ENCODE measurements at places on chromosomes 5 and 9.

- no peak for DNase-seq
These were observed 246.3 kb downstream of the COX7C start for GRCh38 chr5:86864051-86864450.

DNA sequence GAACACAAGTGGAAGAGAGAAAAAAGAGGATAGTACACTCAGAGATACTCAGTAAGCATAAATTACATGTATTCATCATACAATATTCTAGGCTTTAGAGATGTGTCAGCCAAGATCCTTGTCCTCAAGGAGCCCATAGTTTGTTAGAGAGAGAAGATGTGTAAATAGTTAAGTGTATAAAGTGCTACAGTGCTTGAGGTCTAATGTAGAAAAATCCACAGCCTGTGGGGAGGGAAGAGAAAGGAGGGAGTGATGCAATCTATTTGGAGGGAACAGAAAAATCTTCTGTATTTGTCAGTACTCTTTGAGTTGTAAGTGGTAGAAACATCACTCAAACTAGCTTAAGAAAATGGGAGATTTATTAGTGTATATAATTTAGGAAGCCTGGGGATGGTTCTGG, 81.9 kb downstream of the PALM2AKAP2 start:
- no peak for DNase-seq

DNA sequence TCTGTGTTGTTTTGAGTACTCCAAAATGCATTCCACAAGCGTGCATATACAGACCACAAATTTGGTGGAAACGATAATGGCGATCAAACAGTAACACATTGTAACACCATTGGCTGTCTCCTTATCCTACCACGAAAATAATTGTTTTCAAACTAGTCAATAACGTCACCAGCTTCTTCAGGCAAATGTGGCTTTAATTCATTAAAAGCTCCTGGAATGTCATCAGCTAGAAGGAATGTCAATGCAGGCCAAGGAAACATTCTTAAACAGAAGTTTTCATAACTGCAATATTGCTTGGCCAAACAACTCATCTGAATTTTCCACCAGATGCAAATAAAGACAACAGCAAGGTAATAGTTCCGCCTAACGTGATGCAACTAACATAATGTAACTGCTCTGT, 71.6 kb upstream of the XPA start:
- DNase-seq: no peak

DNA sequence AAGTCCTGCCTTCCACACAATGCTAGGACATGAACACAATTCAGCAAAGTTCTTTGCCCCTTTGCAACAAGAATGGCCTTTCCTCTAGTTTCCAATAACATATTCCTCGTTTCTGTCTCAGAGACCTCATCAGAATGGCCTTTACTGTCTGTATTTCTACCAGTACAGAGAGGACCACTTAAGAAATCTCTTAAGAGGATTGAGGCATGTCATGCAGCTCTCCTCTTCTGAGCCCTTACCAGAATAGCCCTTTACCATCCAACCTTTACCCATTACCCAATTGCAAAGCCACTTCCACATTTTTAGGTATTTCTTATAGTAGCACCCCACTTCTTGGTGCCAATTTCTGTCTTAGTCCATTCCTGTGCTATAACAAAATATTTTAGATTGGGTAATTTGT, 20.3 kb downstream of the TNPO1 start:
- DNase-seq: no peak

DNA sequence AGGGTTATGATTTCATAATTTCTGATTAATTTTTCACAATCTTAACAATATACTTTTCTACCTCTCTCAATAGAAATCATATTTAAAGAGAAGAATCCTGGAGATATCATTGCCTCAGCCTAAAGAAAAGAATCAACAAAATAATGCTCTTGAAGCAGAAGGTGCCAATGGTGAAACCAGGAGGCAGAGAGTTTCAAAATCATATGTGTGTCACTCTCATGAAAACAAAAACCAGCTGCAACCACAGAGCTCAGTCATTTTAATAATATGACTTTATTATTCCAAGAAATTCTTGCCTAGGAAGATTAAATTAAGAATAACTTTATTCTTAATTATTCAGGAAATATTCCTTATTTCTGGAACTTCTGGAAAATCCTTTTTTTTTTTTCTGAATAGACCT, 266.8 kb upstream of the ACTBL2 start:
- no peak for DNase-seq

DNA sequence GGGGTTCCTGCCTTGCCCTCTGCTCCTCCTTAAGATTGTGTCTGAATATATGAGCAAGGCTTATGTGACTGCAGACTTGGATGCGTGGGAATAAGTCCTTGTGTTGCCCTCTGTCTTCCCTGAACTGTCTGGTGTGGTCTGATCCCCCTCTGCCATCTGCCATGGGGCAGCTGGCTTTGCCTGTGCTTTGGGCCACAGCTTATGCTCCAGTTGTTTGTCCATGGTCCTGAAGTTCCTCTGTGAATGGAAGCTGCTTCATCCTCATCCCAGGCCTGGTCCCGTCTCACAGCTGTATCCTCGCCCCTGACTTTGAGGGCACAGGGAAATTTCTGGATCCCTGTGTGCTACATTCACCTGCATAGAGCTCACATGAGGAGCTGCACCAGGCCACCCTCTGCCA, 14.7 kb downstream of the IL31RA start:
- DNase-seq: no peak

DNA sequence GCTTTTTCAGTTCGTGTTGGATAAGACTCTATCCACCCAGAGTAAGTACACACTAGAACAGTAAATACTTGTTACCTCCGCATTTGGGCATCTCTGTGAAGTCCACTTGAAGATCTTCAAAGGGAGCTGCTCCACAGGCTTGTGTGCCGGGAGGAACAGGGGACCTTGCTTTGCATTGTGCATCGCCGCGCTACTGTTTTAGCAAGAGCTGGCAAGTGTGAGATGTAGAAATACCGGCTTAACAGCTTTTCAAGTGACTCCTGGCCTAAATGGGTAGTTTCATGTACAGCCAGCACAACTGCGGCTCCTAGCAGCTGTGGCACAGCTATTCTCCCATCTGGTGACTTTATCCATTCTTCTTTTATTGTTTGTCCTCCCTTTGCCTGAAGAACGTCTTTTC, 8.4 kb upstream of the ZNF354C start:
- DNase-seq: no peak

DNA sequence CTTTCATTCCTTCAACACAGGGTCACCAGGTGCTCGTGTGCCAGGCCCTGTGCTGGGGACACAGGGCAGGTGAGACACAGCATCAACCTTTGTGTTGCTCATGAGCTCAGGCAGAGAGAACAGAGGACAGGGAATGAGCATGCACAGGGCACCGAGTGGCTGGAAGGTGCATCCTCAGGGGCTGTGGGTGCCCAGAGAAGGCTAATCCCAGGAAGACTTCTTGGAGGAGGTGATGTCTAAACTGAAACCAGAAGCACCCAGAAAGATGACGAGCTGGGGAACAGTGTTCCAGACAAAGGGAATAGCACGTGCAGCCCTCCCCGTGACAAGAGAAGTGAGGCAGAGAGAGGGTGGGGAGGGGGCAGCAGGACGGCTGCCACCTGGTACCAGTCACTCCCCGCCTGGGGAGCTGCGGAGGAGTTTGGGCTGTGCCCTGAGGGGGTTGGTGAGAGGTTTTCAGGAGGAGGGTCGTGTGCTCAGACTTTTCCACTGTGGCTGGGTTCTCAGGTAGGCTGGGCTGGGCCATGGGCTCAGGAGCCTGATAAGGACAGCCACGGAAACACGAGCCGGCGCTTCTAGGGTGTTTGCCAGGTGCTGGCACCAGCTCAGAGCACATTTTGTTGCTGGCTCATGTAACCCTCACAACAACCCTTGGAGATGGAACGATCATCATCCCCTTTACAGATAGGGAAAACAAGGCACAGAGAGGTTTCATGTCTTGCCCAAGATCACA, 46.0 kb downstream of the HMCN2 start:
- no peak for DNase-seq

DNA sequence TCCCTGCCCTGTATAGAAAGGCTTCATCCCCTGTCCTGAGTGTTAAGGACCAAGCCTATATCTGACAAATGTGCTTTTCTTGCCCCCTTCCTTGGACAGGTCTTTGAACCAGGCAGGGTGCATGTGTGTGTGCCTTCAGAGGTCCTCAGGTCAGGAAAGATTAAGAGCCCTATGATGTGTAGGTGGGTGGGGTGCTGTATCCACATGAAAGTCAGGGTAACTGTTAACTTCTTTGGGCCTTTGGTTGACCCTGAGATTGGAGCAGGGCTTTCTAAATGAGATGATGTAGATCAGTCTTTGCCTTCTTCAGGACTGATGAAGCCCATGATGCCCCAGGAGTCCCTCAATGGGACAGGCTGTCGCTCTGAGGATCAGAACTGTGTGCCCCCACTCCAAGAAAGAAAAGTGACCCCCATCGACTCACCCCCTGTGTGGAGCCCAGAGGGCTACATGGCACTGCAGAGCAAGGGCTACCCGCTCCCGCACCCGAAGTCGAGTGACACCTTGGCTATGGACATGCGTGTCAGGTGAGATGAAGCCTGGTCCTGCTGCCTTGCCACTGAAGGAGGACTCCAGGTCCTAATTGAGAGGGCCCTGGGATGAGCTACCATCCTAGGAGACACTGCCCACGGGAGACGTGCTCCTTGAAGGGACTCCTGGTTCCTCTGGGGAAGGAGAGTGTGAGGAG, 29.4 kb upstream of the POMT1 start:
- peak; percentile 52 for DNase-seq

GRCh38 chr5:137395011-137395755, 103.9 kb downstream of the SPOCK1 start:
- DNase-seq: no peak

DNA sequence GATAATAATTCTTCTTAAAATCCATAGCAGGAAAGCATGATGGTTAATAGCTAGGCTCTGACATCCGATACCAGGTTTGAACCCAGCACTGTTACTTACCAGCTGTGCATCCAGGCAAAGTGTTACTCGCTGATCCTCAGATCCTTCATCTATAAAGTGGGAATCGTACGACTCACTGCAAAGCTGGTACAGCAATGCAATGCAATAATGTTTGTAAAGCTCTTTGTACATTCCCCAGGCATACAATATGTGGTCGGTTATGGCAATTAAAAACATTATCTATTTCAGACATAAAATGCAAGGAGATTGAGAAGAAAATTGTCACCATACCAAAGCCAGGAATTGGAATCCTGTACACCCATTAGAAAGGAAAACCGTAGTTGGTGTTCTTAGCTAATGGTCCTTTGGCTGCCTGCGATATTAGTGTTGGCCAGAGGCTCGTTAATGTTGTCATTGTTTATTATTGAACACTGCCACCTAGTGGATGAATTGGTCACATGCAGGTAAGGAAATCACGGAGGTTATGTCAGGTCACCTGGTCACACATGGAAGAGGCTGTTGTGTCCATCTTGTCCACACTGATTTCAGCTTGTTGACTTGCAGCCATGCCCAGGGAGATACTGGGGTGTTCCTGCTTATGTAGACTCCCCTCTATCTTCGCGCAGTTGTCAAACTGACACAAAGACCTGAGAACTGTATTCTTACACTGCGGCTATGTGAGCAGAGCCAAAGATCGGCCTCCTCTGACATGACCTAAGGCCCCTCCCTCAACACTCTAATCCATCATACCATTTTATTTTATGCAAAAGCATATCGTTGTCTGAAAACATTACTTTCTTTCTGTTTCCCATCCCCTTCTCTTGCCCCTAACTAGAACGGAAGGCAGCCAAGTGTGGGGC, 87.5 kb upstream of the PPP2R2B start:
- DNase-seq: no peak

DNA sequence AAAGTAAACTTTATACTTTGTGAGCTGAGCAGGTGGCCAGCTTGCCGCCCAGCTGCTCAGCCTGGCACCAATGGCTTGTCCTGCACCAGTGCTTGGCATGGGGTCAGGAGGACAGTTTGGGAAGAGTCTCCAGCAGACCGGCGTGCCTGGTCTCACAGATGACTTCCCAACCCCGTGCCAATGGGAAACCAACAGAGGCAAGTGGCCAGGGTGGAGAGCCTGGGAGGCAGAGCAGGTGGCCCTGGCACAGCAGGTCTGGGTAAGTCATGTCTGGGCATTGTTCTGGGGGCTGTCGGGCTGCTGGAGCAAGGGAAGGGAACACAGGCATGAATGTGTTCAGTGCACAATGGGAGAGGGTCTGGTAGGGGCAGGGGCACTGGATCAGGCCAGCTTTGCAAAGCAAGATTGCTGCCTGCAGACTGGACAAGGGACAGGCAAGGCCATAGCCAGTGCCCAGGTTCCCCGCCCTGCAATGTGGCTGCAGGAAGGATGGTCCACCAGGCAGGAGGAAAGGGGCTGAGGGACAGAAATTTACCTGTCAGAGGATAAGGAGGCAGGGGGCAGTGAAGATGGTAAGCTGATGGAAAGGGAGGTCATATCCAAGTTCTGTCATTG, 76.2 kb upstream of the ALDH1B1 start:
- peak; percentile 63 for DNase-seq

DNA sequence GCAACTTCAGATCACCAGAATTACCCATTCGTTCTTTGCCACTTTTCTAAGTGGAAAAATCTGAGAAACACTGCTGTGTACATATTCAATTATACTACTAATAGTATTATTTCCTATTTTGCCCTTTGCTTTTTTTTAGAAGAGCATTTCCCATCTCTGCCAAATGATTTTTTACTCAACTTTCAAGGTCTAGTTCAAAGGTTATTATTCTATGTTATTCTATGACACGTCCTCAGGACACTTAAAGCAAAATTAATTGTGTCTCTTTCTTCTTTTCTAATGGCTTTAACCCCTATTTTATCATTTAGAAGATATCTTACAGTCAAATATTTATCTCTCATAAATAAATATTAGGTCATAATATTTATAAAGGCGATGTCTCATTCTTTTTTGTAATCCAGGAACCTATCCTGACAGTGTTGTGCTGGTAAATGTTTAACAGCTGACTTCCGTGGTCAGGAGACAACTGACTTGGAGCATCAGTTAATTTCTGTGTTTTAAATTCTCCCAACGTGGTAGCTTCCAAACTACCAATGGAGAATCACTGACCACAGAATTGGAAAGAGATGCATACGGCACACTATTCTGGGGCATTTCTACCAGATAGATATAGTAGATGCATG, 375.2 kb downstream of the ARRDC3 start:
- no peak for DNase-seq

GRCh38 chr9:115972843-115973595, 180.6 kb upstream of the PAPPA start:
- DNase-seq: no peak

DNA sequence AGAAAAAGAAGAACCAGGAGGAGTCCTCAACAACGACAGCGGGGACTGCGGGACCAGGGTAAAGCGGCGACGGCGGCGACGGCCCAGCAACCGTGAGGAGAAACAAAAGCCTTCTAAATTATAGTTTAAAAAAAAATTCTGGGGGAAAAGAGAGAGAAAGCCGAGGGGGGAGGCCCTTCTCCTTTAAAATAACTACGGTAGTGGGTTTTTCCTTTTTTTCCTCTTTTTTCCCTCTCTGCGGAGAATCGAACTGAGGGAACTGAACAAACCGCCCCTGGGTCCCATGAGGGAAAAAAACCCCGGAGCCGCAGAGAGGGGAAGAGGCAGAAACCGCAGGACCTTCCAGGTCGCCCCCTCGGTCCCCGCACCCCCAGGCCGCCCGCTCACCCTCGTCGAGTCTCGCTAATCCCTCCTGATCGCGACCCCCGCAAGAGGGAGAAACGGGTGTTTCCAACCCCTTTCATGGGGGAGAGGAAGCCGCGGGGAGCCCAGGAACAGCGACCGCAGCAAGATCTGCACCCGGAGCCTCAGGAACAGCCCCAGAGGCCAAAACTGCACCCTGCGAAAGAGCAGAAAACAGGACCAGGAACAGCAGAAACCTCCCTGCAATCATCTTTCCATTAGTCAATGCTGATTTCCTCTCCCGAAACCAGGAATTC, 453 bp downstream of the CPEB4 start:
- no peak for DNase-seq

GRCh38 chr9:91160181-91160580, 201.5 kb downstream of the AUH start:
- DNase-seq: no peak

- no peak for DNase-seq
These were observed 61.4 kb upstream of the SRP19 start for GRCh38 chr5:112799661-112800060.
